Heart right ventricle (tissue), 16 donors: ENCODE measurements at places on chromosomes 5 and 9. TPM values are rescaled to one million over a fixed set of nuclear protein-coding genes. Genes with fewer than 3 reads are reported as not detected.

GRCh38 chr5:125950012-125950615 lies 473.1 kb upstream of the GRAMD2B start:
- DNase-seq, result no peak

DNA sequence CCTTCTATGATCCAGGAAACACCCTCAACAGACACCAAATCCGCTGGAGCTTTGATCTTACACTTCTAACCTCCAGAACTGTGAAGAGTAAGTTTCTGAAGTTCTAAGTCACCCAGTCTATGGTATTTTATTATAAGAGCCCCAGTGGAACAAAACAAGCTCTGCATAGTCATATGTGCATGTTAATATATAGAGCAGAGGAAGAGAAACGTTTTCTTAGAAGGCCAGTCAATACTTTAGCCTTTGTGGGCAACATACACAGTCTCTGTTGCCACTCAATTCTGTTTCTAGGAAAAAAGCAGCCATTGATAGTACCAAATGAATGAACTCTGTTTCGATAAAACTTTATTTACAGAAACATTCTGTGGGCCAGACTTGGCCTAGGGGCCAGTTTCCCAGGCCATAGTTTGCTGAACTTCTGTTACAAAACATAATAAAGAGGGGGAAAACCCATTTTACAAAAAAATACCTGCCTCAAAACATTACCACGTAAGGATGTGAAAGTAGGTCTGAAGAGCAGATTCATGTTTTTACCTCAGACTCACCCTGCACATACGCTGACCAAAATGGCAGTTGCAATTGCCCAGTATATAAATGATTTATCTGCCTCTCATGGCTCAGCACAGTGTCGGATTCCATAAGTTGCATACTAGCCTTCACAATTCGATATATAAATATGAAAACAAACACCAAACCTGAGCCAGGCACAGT lies 350.5 kb downstream of the SLIT3 start:
- DNase-seq, result no peak

The SMC2 gene
- total RNA-seq, result 15.0 TPM

The IRGM gene
- total RNA-seq, result not detected

The S1PR3 gene
- total RNA-seq, result 61.6 TPM
